Activated CD8-positive, alpha-beta memory T cell treated with anti-CD3 and anti-CD28 coated beads for 1 hour (primary cell): ENCODE measurements at places on chromosomes 12 and 14.
A peak's percentile ranks its signal among the peaks of the same experiment; 100 is the strongest.

DNA sequence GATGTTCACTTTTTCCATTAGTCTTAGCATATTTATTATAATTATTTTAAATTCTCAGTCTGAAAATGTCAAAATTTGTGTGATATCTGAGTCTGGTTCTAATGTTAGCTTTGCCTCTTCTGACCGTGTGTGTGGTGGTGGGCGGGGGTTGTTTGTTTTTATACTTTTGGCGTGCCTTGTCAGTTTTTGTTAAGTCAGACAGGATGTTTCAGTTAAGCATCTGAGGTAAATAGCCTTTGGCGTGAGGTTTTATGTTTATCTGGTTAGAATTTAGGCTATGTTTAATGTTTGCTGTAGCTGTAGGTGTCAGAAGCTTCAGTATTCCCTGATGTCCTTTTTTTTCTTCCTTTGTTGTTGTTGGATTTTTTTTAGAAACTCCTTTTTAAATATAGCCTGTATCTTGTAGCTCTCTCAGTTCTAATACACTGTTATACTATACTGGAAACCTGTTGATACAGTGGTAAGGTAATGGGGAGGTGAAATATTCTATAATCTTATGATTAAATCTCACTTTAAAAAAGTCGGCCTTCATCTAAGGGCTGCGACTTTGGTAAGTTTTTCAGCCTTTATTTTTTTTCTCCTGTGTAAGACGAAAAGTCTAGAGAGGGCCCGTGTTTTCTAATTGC is 111.6 kb downstream of the SCAF11 start:
- no peak for DNase-seq

GRCh38 chr12:116068853-116069252 is 208.6 kb downstream of the MED13L start:
- DNase-seq = no peak

DNA sequence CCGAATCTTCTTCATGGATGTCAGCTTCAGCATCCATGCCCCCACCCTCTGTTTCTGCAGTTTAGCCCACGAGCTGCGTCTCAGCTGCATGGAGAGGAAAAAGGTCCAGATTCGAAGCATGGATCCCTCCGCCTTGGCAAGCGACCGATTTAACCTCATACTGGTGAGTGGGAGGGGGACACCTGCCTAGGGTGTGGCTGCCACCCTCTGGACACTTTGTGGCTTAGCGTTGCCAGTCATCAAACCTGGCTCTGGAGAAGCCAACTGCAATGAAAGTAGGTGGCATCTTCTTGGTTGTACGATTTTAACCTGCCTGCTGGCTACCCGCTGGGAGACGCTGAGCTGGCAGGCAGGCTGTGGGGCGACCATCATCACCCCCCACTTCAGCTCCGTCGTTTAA is 16.7 kb downstream of the DCAF4 start:
- no peak for DNase-seq

DNA sequence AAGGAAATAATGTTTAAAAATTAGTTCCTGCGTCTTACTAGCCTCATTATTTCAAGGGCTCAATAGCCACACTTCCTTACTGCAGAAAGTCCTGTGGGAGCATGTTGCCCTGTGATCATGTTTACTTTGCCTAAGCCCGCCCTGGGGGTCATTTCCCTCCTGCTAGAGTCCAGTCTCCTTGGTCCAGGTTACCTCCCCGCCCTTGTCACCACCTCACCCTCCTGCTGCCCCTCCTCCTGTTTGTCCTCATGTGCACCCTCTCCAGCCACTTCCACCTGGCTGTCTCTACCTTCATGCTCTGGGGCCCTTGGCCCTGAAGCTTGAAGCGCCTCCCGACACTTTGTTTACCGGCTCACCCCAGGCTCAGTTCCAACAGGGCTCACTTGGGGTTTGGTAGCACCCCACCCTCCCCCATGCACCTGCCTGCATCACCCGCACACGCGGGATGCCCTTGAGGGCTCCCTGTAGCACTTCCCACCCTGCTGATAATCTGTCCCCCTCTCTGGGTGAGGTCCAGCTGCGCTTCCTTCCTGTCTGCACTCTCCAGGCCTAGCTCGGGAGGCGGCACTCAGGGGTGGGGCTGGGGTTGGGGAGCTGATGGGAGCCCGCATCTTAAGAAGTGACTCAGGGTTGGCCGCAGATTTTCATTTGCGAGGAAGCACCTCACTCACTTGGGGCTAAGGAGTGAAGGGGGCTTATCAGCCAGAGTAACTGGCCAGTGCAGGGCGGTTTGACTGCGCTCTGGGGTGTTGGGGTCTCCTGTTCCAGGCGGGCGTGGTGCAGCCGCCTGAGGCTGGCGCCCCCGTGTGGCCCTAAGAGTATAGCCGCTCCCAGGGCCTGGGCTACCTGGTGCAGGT is 40.1 kb downstream of the SMIM41 start:
- DNase-seq = no peak

GRCh38 chr12:32828120-32828519 is 68.5 kb downstream of the PKP2 start:
- no peak for DNase-seq

- DNase-seq = no peak
Observed at GRCh38 chr12:69922999-69923398, 98.0 kb downstream of the MYRFL start.

GRCh38 chr14:33811721-33812120 is 139.2 kb downstream of the EGLN3 start:
- no peak for DNase-seq

DNA sequence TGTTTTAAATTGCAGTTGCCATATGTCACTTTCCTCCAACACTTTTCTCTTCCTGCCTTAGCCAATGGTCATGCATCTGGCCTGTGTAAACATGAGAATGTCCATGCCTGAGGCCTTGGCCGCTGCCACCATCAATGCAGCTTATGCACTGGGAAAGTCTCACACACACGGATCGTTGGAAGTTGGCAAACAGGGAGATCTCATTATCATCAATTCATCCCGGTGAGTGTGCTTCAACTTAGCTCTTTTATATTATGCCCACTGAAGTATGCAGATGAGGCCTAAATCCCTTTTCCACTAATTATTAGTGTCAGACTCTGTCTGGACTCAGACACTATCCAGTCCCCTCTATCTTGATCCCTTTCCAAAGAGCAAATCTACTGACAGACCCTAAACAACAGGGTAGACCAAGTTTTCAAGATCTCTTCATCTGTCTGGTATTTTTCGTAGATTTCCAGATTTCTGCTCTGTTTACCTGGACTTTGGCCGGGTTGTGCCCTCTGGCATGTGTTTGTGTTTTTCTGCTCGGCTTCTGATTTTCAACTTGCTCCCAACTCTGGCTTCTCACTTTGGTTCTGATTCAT is 23.2 kb downstream of the AMDHD1 start:
- no peak for DNase-seq

DNA sequence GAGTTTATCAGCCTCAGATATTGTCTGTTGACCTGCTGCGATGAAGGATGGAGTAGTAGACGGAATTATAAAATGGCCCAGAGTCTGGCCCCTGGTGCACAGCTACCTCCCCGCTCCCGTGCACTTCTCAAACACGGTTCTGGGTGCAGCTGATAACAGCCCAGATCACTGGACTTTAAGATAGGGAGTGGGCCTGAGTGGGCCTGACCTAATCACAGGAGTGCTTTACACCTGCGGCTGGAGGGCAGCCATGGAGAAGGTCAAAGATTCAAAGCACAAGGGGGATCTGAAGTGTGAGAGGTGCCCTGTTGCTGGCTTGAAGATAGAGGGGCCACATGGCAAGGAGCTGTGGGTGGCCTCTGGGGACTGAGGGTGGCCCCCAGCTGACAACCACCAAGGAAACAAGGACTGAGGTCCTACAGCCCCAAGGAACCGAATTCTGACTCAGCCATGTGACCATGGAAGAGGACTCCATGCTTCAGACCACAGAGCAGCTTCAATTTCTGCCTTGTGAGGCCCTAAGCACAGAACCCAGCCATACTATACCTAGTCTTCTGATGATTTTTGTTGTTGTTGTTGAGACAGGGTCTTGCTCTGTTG is 113.4 kb downstream of the ZNF664 start:
- DNase-seq = no peak

DNA sequence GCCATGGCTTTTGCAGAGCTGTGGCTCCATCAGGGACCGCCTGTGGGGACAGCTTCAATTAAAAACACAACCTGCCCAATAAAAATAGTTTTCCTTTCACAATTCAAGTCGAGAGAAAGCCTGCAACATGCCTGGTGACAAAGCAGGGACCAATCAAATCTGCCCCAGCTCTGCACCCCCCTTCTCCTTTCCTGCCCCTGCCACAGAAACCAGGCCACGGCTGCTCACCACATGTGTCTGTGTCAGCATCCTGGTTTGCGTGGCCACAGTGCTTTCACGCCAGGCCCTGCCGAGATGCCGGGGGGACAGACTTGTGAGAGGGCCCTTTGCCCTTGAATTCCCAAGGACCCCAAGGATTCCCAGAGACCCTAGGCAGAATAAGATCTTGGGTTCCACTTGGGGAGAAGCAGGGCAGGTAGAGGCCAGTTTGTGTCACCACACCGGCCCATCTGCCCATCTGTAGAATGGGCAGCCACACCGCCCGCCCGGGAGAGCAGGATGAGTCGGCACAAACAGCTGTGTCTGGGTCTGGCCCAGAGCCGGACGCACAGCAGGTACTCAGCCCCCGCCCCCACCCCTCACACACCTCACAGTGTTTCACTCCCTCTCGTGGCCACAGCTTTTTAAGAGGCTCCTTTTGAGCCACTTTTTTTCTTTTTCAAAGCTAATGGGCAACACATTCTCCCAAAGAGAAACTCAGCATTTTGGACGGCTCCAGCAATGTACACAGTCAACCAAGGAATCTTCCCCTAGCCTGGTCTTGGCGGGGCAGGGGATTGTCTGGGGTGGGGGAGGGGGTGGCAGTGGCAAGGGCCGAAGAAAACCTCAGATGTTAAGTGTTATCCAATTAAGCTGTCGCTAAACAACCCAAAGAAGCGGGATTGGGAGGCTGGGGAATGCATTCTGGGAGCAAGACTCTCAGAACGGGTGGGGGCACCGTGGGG is 41.5 kb downstream of the BCL11B start:
- DNase-seq = peak; percentile 60

- DNase-seq = no peak
Observed at GRCh38 chr12:71599210-71599609, 64.4 kb downstream of the ZFC3H1 start.

- DNase-seq = no peak
Observed at GRCh38 chr14:31400031-31400638, 20.2 kb downstream of the HEATR5A start.

- DNase-seq = no peak
Observed at GRCh38 chr14:60573943-60574495, 65.1 kb downstream of the SIX6 start.

- no peak for DNase-seq
Observed at GRCh38 chr14:68637106-68638021, 155.5 kb downstream of the ZFP36L1 start.

- no peak for DNase-seq
Observed at GRCh38 chr12:2751686-2752085, 43.1 kb upstream of the FKBP4 start.

DNA sequence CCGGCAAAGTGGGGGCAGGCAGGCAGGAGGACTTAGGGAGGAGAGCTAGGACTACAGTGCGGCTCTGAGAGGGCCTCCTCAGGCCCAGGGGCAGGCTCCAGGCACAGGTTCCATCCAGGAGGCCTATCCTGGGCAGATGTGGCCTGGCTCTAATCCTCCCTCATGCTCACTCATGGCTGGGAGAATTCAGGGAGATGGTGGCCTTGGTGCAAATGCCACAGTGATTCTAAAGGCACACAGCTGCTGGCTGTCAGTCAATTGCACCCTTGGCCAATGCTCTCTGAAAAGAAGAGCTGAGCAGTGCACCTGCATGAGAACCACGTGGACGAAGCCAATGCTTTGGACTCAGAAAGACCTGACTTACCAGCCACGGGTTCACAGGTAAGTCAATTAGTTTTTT is 89.6 kb downstream of the C12orf75 start:
- DNase-seq = no peak

- no peak for DNase-seq
Observed at GRCh38 chr14:94676495-94677185, 64.4 kb downstream of the SERPINA3 start.

GRCh38 chr12:49698619-49699545 is 8.3 kb downstream of the FMNL3 start:
- no peak for DNase-seq

DNA sequence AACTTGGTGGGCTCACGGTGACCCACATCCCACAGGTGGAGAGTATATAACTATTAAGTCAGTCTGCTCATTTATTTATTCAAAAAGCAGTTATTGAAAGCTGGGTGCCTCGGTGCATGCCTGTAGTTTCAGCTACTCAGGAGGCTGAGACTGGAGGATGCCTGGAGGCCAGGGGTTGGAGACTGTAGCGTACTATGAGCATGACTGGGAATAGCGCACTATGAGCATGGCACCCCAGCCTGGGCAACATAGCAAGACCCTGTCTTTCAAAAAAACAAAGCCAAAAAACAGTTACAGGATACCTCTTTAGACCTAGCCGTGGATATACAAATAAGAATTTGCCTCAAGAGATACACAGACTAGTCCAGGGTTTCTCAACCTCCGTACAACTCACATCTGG is 139.8 kb downstream of the ZFP36L1 start:
- no peak for DNase-seq

DNA sequence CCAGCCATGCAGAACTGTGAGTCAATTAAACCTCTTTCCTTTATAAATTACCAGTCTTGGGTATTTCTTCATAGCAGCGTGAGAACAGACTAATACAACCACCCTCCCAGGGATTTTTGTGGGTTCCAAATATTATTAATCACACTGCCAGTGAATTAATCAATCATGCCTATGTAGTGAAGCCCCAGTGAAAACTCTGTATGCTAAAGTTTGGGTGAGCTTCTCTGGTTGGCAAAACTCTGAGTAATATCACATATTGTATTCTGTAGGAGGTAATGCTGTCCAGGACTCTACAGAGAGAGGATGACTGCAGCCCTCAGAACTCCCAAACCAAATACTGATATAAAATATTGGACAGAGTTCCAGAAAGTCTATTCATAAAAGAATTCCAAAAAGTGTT is 216.9 kb downstream of the RPAP3 start:
- DNase-seq = no peak

DNA sequence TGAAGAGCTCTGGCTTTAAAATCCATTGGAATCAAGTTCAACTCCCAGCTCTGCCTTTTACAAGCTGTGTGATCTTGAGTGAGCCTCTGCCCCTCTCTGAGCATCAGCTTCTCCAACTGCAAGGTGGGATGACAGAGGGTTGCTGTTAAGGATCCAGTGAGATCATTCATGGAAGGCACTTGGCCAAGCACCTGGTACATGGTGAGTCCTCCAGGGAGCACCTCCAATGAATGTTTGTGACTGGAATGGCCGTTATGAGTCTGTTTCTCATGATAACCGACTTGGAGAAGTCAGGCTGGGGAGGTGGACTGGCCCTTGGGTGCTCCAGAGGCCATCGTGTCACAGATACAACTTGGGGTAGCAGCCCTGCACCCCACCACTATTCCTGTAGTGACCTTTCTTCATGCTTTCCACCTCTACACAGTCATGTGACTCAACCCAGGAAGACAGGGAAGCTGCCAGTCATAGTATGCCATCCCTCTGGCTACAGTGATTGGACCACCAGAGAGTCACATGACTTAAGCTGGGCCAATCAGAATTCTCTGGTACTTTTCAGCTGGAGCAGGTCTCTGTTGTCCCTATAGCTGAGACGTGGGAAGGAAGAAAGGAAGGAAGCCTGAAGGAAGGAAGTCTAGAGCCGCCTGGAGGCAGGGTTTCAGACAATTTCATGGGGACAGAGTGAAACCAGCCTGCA is 146.5 kb upstream of the MYL2 start:
- no peak for DNase-seq

- DNase-seq = no peak
Observed at GRCh38 chr12:48882972-48883304, 17.3 kb upstream of the RND1 start.
